ENCODE measurements at places on chromosomes 2 and 18.

DNA sequence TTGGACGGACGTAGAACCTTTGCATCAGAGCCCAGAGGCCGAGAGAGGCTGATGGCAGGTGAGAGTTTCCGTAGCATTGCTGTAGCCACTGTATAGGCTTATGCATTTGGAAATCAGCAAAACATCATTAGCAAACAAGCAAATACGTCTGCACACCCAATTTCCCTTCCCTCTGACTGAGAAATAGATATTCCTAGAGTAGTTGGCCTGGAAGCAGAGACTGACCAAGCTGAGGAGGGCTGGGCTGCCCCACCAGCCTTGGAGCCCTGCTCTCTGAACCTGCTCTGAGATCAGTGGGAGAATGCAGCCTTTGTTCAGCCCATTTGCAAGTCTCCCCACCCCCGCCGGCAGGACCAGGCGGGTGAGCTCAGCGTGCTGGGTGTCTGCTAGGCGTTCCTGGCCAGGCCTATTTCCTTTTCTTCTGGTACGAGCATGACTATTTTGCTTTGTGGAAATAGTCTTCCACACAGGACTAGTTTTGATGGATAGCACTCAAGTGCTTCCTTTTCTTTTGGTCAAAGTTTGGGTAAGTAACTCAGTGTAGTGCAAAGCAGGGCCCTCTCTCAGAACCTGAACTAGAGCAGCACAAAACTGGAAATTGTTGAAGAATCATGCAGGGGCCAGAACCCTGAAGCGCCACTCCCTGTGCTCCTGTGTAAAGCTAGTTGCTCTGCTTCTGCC is 21.9 kb upstream of the RNF149 start:
- DNase-seq: no peak

- DNase-seq: no peak
Measured at GRCh38 chr2:110980339-110981062, 140.2 kb upstream of the BCL2L11 start.

DNA sequence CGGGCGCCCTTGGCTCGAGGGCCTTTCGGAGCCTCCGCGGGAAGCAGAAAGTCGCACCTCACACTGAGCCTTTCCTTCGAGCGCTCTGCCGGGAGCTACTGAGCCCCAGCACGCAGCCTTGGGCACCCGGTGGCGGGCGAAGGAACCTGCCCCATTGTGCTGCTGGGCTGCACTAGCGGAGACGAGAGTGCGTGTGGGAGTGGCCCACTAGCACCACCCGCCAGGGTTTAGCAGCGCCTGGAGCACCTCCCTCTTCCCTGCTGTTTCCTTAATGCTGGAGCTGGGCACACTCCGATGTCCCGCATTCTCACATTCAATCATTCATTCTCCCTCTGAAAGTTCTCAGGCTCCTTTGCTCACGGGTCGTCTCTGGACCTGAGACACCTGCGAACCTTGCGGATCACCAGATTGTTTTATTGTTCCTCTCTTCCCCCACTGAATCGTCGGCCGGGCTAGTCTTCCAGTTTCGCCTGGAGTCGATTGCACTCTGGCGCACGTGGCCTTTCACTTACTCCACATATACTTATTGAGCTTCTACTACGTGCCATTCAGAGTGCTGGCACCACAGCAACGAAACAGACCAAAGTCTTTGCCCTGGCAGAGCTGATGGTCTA is 8.5 kb upstream of the PAX3 start:
- DNase-seq: no peak

- DNase-seq: no peak
Measured at GRCh38 chr18:59123588-59124369, 15.9 kb upstream of the SEC11C start.

GRCh38 chr2:128004509-128004908 is 23.4 kb downstream of the SAP130 start:
- DNase-seq: no peak

- no peak for DNase-seq
Measured at GRCh38 chr2:31296641-31297287, 62.8 kb downstream of the EHD3 start.

GRCh38 chr2:40371525-40372282 is 80.2 kb downstream of the SLC8A1 start:
- no peak for DNase-seq

- DNase-seq: no peak
Measured at GRCh38 chr2:160266037-160266551, 66.0 kb upstream of the ITGB6 start.

- no peak for DNase-seq
Measured at GRCh38 chr2:59892398-59892797, 661.1 kb downstream of the BCL11A start.

DNA sequence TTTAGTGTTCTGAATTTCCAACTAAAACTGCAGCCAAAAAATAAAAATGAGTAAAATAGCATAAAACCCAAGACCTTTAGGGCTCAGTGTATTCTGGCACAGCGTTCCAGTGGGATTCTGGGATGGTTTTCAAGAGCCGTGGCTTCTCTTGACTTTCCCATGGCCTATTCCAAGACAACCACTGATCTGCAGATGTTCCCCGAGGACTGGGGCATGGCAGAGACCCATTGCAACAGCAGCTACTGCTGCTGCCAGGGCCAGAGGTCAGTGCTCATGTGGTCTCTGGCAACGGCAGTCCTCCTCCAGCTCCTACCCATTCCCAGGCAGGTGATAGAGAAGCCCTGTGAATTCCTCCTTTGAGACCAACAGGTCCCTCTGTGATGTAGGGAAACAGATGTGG is 26.8 kb downstream of the TNP1 start:
- DNase-seq: no peak

DNA sequence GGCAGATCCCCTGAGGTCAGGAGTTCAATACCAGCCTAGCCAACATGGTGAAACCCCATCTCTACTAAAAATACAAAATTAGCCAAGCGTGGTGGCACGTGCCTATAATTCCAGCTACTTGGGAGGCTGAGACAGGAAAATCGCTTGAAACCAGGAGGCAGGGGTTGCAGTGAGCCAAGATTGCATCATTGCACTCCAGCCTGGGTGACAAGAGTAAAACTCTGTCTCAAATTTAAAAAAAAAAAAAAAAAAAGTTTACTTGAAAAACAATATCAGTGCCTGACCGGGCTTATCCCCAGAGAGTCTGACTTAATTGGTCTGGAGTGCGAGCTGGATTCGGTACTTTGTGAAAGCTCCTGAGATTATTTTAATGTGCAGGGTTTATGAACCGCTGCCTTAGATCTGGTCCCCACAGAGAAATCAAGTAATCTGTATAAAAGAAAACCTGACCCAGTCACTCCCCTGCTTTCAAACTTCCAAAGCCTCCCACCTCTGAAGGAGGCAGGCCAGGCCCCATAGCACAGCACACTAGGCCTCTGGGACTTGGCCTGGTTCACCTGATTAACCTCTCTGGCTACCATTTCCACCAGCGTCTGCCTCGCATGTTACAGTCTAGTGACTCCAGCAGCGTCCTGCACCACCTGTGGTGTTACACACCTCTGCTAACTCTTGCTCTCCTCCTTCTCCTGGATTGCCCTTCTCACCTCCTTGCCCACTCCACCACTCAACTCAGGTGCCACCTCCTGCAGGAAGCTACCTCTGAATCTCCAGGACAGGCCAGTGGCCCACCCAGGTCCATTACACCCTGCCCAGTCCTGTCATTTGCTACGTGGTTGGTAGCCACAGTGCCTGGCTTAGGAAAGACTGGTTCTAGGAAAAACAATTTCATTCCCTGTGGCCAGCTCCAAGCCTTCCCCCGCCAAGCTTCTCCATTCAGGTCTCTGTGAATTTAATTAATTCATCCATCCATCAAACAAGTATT is 114.3 kb upstream of the PPP1CB start:
- no peak for DNase-seq

DNA sequence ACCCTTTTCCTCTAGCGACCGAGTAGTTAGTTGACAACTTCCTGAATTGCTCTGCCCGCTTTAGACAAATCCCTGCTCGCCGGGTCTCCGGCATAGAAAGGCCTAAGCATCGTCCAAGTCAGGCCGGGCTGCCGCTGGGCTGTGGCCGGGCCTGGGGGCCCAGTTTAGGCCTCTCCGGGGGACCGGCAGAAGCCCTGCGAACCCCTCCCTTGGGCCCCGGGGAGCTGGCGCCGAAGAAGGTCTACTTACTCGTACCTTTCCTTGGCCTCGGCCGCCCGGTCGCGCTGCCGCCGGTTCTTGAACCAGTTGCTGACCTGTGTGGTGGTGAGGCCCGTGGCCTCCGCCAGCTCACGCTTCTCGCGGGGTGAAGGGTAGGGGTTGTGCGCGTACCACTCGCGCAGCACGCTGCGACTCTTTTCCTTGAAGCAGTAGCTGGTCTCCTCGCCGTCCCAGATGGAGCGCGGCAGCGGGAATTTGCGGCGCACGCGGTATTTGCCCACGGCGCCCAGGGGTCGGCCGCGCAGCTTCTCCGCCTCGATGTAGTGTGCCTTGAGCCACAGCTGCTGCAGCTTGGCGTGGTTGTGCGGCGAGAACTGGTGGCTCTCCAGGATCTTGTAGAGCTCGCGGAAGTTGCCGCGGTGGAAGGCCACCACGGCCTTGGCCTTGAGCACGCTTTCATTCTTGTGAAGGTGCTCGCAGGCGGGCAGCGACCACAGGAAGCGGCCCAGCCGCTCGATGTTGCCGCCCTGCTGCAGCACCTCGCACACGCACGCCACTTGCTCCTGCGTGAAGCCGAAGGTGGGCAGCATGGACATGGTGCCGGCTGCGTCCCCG is 739 bp downstream of the SIX2 start:
- DNase-seq: no peak

- DNase-seq: no peak
Measured at GRCh38 chr18:59779979-59780378, 82.8 kb upstream of the CCBE1 start.

GRCh38 chr2:170518911-170519310 is 196.2 kb upstream of the SP5 start:
- no peak for DNase-seq

- DNase-seq: no peak
Measured at GRCh38 chr18:29259838-29260237, 1082.9 kb upstream of the CDH2 start.

DNA sequence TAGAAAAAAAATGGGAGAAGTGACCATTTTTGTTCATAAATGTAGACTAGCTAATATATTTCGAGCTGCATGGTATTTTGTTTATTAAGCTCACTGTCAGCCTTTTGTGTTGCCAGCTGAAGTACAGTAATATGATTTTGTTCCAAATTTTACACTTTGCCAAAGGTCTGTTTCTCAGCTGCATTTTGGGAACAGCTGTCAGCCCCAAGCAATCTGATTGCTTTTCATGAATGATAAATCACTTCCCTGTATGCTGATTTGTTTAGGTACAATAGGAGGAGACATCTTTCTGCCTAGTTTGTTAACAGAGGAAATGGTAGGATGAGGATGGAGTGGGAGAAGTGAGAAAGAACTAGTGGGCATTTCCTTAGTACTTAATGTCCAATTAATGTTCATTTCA is 79.3 kb downstream of the NABP1 start:
- DNase-seq: peak; percentile 77

DNA sequence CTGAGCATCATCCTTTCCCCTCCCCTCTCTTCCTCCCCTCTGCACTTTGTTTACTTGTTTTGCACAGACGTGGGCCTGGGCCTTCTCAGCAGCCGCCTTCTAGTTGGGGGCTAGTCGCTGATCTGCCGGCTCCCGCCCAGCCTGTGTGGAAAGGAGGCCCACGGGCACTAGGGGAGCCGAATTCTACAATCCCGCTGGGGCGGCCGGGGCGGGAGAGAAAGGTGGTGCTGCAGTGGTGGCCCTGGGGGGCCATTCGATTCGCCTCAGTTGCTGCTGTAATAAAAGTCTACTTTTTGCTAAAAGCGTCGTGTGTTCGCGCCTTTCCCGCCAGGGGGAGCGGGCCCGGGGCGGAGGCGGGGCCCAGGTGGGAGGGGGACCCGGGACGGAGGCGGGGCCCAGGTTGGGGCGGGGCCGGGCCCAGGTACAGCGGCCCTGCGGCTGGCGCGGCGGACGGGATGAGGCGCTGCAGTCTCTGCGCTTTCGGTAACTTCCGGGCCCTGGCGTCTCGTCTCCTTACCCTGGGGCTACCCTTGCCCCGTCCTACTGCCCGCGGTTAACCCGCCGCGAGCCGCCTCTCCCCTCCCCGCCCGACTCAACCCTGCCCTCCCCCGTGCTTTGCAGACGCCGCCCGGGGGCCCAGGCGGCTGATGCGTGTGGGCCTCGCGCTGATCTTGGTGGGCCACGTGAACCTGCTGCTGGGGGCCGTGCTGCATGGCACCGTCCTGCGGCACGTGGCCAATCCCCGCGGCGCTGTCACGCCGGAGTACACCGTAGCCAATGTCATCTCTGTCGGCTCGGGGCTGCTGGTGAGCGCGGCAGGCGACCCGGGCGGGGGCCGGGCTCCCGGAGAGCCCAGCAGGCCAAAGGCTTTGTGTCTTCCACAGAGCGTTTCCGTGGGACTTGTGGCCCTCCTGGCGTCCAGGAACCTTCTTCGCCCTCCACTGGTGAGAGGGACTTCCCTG is at the start of gene KRTCAP3:
Gene KRTCAP3, plus strand, starts transcription at position 424 of the 962 bp plus-strand sequence. Its CDS starts 32 bp downstream, at position 456.
- DNase-seq: no peak

DNA sequence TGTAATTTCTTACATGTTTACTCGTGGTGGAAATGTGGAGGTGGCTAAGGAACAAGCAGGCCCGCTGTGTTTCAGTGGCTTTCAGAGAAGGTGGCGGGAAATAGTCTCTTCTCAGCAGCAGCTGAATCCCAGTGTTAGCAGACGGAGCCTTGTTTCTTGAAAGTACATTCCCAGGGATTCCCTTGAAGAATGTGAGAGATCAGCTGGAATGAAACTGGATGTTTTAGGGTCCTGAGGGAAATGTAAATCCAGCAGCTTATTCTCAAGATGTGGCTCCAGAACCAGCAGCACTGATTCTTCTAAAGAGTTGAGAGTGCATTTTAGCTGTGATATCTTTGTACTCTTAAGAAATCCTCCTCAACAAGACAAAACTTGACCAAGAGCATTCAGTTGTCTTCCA is 59.1 kb downstream of the CDC42EP3 start:
- DNase-seq: no peak

DNA sequence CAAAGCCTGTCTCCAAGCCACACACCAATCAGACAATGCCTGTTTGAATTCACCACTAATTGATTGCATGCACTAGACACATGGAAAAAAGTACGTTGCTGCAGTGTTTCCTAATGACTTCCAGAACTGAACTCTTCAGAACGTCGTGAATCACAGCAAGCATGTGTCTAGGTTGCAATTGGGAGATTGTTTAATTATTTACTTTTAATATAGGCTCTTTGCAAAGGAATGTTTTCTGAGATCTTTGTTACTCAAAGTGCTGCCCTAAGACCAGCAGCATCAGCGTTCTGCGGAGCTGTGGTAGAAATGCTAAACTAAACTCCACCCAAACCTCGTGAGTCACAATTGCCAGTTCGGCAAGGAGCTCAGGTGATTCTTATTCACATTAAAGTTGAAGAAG is 52.7 kb upstream of the CCDC68 start:
- DNase-seq: no peak

DNA sequence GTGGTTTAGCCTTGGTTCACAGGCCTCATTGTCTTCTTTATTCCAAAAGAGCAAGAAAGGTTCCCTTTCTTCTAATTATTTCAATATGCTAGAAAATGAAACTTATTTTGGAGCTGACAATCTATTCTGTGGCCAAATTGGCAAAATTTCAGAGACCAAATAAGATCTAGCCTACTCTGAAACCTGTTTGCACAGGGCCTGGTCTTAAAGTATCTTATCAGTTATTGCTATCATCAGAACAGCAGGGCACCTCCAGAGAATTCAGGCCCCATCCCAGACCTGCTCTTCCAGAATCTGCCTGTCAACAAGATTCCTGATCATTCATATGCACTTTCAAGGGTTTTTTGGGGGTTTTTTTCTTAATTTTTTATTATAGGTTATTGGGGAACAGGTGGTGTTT is 198.7 kb downstream of the ANAPC1 start:
- DNase-seq: no peak

Data from NCI-H1694 (cell line).